ENCODE measurements at places on chromosomes 12 and 14. TPM values are rescaled to one million over a fixed set of nuclear protein-coding genes. Genes with fewer than 3 reads are reported as not detected.

The DCAF4 gene
- total RNA-seq, result 21.6 TPM

DNA sequence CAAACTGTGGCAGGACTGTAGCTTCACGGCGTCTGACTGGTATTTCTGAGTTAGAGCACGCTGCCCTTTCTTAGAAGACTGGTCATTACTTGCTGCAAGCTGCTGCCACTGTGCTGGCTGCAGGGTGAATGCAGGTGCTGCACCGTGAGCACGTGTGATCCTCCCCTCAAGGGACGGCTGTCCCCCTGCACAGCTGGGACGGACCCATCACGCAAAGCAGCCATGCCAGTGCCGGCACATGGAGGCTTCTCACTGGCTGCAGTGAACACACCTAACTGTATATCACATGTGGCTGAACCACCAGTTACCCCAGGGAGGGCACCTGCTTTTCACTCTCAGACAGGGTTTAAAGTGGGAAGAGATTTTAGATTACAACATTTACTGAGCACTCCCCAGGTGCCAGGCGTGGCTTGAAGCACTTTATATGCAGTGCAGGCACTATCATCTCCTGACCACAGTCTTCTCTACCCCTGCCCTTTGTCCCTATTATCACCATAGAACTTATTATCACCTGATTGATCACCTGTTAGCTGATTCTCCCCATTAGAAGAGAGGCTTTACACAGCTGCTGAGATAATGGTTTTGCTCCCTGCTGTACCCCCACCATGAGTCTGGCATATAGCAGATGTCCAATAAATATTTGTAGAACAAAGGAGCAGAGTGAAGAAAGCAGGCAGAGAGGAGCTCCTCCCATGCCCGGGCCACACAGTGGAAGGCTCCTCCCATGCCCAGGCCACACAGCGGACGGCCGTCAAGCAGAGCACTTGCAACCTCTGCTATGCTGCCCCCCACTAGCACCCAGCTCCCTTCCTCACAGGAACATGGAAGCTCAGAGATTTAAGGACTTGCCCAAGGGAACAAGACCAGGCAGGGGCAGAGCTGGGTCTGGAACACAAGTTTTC, 25.9 kb downstream of the SLC25A47 start:
- no peaks in the 10 kb centered on the region for H3K4me1 ChIP-seq
- H3K36me3 ChIP-seq, result peaks cover 55% of the 10 kb centered on the region
- no peak for DNase-seq
- H3K4me3 ChIP-seq, result no peak overlapping the region

DNA sequence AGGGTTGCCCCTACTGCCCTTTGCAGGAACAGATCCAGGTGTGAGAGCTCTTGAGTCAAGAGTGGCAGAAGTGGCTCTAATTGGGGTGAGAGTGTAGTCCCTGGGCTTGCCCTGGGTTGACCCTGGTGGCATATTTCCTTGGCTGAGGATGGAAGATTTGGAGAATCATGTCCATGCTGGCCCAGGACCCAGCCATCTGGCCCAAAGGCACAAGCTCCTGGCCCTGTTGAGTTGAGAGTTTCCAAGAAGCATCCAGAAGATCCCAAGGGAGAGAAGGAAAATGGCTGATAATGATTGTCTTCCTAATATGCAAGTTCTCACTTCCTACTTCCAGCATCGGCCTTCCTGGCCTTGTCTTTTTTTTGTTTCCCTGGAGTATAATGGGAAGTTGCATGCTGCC, 55.5 kb upstream of the SRSF5 start:
- H3K4me1 ChIP-seq, result no peaks in the 10 kb centered on the region
- H3K27ac ChIP-seq, result no peak overlapping the region
- DNase-seq, result no peak
- peaks cover 24% of the 10 kb centered on the region for H3K36me3 ChIP-seq
- H3K4me3 ChIP-seq, result no peak overlapping the region
- no peaks in the 10 kb centered on the region for H3K27me3 ChIP-seq

DNA sequence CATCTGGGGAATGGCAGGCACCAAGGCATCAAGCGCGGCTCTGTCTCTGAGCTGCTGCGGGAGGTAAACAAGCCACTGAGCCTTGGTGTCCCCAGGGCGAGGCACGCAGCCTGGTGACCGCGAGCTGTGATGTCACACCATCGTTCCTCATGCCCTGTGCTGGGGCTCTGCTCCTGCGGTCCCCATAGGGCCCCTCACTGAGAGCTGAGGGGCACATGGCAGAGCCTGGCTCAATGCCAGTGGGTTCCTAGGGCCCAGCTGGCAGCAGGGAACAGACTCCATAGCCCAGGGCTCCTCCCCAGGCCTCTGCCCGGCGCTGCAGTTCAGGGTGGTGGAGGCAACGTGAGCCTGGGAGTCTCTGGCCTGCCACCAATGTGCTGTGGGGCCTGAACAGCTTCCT, 22.6 kb downstream of the CHGA start:
- DNase-seq, result no peak
- H3K27me3 ChIP-seq, result no peaks in the 10 kb centered on the region
- peaks cover 16% of the 10 kb centered on the region for H3K4me1 ChIP-seq
- H3K36me3 ChIP-seq, result peaks cover 54% of the 10 kb centered on the region
- H3K4me3 ChIP-seq, result no peak overlapping the region

The SLC8A3 gene
- total RNA-seq, result not detected

DNA sequence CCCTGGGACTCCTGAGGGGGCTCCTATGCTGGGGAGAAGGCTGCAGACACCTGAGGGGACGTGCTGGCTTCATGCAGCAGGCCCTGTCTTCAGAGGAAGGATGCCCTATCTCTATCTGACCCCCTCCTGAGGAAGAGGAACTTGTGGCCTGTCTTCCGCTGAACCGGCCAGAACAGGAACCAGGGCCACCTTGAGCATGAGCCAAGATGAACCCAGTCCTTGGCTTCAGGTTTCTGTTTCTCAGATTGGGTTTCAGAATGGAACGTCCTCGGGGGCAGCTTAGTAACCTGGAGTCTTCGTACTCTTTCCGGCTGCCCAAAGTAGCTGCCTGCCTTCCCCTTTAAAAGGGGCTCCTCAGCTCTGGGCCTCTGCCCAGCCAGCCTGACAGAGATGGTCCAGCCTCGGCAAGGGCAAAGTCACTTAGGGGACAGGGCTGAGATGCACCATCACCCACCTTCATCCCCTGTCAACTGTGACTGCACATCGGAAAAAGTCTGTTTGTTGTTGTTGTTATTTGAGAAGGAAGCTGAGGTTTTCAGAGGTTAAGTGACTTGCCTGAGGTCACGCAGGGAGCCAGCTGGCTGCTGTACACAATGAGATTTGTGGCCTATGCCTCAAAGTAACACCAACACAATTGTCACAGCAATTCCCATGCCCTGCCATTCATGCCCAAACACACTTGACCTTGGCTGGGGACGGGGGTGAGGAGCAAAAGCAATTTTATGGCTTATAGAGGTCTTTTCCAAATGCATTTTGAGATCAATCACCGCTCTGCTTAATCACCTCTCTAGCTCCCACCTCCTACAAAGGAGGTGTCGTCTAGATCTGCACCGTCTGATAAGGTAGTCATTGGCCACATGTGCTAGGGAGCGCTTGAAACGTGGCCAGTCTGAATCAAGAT, 13.4 kb downstream of the ASB2 start:
- H3K27ac ChIP-seq, result no peak overlapping the region
- peaks cover 75% of the 10 kb centered on the region for H3K4me1 ChIP-seq
- H3K36me3 ChIP-seq, result peaks cover 22% of the 10 kb centered on the region
- H3K27me3 ChIP-seq, result no peaks in the 10 kb centered on the region
- no peak overlapping the region for H3K4me3 ChIP-seq
- DNase-seq, result no peak

- H3K4me1 ChIP-seq, result peaks cover 12% of the 10 kb centered on the region
- H3K36me3 ChIP-seq, result no peaks in the 10 kb centered on the region
- no peak overlapping the region for H3K4me3 ChIP-seq
- DNase-seq, result no peak
- H3K27ac ChIP-seq, result no peak overlapping the region
Measured at GRCh38 chr12:20101046-20101445, 267.3 kb upstream of the PDE3A start.

The PRR4 gene
- 3.1 TPM for total RNA-seq

GRCh38 chr12:65662590-65662989, 161.7 kb upstream of the HMGA2 start:
- no peak overlapping the region for H3K27ac ChIP-seq
- DNase-seq, result no peak
- H3K36me3 ChIP-seq, result no peaks in the 10 kb centered on the region
- H3K27me3 ChIP-seq, result no peaks in the 10 kb centered on the region

The PITPNM2 gene
- total RNA-seq, result 7.8 TPM

DNA sequence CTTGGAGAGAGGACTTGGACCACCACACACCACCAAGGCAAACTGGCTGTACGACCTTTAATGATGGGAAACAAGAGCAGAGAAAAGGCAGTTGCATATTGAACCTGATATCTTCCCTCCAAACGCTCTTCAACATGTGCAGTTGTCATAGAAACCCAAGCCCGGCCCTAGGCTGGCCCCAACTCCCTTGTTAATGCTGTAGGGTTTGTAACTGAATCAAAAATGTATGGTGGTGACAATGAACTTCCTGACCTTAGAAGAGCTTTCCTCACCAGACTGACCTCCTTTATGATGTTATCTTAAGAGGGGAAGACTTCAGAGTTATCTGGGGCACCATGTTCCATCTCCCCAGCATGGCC, 12.3 kb downstream of the APOLD1 start:
- no peak overlapping the region for H3K4me3 ChIP-seq
- no peaks in the 10 kb centered on the region for H3K27me3 ChIP-seq
- peaks cover 55% of the 10 kb centered on the region for H3K4me1 ChIP-seq
- peak overlapping the region; percentile 26 for H3K27ac ChIP-seq
- DNase-seq, result no peak

Data from Calu3 (cell line).